ENCODE measurements at places on chromosomes 2 and 18. TPM values are rescaled to one million over a fixed set of nuclear protein-coding genes. Genes with fewer than 3 reads are reported as not detected.

Gene MAPK4
- total RNA-seq = not detected

Gene UGT1A4
- total RNA-seq = not detected

Gene ASXL3
- total RNA-seq = not detected

Gene ARHGEF33
- total RNA-seq = 0.29 TPM

Gene PPP4R3B
- 36.5 TPM for total RNA-seq

Gene HMSD
- under 0.01 TPM for total RNA-seq

Gene WIPF1
- 17.7 TPM for total RNA-seq

Gene TCF7L1
- total RNA-seq = 2.5 TPM

Gene KATNAL2
- total RNA-seq = 5.0 TPM

Gene SH3YL1
- 56.0 TPM for total RNA-seq

- no peak for DNase-seq
These were observed 308.6 kb downstream of the RNF144A start for GRCh38 chr2:7225848-7226247.

DNA sequence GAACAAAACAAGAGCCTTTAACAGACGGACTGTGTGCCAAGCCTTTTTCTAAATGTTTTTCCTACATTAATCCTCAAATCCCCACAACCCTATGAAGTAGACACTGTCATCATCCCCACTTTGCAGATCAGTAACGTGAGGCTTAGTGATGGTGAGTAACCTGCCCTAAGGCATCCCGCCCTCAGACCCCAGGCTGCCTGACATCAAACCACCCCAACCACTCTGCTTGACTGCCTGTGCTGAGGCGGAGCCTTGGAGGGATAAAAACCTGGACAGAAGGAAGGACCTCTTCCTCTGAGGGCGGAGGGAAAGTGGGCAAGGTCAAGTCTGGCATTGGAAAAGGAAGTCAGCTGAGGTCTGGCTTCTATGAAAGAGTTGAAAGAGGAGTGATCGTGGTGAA, 104.6 kb downstream of the SP3 start:
- DNase-seq = no peak

- DNase-seq = no peak
These were observed 56.0 kb downstream of the KLF7 start for GRCh38 chr2:207109768-207110167.

DNA sequence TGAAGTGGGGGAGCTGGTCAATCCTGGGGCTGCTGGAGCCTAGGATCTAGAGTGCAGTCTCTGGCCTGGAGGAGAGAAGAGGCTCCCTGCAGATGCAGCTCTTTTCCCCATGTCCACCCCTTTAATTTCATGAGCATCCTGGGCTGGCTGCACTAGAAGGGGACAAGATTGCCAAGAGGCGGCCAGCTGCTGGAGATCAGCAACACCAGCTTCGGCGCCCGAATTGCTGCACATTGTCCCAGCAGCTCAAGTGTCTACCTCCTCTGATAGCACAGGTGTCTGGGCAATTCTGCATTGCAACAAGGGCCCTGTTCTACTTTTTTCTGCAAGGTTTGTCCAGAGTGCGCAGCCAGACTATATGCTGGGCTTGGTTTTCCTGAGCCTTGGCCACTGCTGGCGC, 125.7 kb downstream of the AGAP1 start:
- no peak for DNase-seq

DNA sequence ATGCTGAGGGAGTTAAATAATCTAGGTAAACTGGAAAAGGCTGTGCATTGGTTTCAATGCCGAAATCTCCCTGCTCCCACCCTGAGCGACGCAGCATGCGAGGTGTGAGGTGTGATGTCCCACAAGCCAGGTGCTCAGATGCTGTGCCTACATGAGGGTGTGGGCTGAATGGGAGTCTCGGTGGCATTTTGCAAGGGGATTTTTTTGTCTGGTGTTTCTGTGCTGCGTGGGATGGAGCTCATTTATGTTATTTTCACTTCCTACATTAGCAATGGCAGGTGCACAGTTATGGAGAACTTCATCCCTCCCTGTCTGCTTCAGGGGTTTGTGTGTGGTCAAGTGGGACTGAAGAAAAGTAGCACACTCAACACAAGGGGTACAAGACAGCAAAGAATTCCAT, 110.2 kb upstream of the CCDC68 start:
- no peak for DNase-seq

DNA sequence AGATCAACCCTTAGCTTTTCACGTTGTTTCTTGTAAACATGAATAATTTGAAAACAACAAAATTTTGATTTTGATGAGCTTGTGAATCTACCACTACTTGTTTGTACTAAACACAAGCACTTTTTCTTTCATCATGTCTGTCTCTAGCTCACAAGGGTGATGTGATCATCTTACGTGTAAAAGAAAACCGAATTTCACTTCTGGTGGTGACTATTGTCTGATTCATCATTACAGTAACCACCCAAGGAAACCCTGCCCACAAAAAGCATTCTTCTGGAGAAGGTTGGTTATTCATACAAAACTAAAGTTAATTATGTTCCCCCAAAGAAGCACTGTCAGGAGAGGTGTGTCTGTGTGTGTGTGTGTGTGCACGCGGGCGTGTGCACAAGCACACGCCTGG, 285.4 kb downstream of the ZNF516 start:
- DNase-seq = no peak

- DNase-seq = no peak
These were observed 694.9 kb upstream of the KLHL29 start for GRCh38 chr2:22690096-22690495.

DNA sequence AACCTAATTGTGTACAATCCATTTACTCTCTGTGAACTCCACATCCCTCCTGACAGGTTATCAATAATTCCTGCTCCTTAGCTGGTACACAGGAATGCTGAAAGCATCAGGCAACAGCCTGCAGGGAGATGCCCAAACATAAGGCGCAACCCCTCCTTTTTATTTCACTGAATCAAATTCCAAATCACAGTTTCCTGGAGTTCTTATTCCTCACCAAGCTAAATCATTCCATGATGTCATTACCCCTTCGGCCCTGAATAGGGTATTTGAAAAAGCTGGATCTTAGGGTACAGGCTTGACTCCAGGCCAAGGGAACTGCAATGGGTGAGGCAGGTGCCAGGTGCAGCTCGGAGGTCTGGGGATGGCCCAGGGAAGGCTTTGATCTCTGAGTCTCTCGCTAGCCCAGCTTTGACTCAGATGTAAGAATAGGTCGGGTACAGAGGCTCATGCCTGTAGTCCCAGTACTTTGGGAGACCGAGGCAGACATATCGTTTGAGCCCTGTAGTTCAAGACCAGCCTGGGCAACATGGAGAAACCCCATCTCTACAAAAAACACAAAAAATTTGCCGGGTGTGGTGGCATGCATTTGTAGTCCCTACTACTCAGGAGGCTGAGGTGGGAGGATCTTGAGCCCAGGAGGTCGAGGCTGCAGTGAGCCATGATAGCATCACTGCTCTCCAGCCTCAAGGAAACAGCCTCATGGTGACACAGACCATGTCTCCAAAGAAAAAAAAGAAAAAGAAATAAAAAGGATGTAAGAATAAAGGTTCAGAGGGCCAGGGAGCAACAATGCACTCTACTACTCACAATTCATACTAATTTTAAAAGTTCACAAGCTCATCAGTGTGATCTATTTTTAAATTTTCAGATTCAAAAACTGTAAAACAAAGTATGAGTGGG, 6.8 kb downstream of the FHL2 start:
- no peak for DNase-seq

DNA sequence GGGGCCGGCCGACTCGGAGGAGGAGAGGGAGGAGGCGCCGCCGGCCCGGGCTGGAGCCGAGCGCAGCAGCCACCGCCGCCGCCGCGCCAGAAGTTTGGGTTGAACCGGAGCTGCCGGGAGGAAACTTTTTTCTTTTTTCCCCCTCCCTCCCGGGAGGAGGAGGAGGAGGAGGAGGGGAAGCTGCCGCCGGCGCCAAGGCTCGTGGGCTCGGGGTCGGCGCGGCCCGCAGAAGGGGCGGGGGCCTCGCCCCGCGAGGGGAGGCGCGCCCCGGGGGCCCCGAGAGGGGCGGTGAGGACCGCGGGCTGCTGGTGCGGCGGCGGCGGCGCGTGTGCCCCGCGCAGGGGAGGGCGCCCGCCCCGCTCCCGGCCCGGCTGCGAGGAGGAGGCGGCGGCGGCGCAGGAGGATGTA, 316 bp downstream of the CRIM1 start:
- no peak for DNase-seq

GRCh38 chr2:37344453-37345361, at the start of gene QPCT:
Gene QPCT (plus strand): TSS chr2:37344630. CDS start chr2:37344732, 102 bp downstream.
- peak; percentile 95 for DNase-seq

DNA sequence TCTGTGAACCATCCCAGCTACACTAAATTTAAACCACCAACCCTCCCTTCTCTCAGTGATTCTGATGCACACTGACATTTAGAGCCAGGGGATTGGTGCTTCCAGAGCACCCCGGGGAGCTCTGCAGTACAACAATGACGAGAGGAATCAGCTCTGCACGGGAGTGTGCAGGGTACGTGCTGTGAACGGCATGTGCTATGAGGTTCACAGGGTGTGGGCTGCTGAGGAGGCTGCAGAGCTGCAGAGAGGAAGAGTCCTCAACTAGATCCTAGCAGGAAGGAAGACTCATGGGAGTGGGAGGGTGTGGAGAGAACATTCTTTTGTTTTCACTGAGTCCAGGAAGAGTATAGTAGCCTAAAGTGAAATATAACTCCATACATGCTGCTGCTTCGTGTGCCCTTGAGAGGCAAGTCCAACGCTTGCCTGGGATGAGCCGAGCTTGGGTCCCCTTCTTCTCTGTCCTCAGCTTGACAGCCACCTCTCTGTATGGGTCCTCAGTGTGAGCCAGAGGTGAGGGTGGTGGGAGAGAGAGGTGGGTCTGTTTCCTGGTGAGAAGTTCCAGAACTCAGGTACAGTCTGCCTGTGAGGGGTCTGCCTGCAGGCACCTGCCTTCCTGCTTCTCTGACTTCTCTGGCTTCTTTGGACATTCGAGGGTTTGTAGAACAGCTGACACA, 118.8 kb downstream of the CTIF start:
- peak; percentile 45 for DNase-seq

DNA sequence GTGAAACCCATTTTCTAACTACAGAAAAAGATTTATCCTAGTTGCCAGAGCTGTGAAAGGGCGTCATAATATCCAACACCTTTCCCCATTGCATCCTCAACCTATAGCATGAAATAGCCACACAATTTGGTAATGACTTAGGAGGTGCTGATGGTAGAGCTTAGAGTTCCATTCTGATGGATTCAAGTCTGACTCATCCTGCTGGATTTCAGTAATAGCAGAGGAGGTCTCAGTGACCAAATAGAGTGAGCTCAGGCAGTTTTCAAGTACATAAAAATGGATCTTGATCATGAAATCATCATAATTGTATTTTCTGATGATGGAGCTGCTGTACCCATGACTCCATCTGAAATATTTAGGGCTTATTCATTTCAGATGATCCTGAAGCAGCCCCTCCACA, 270.7 kb upstream of the KLHL29 start:
- no peak for DNase-seq

DNA sequence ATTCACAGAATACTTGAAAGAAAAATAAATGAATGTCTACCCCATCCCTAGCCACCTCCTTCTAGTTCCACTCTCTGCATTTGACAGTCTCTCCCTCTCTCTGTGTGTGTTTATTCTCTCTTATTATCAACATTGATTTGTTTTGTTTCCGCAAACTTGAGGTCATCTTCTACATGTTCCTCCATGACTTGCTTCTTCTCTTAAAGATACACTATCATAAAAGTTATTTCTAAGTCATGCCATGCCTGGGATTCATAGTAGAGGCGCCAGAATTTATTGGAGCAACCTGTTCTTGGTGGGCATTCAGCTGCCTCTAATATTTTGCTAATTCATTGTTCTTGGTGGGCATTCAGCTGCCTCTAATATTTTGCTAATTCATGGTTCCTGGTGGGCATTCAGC, 58.9 kb upstream of the SMAD7 start:
- DNase-seq = peak; percentile 37

DNA sequence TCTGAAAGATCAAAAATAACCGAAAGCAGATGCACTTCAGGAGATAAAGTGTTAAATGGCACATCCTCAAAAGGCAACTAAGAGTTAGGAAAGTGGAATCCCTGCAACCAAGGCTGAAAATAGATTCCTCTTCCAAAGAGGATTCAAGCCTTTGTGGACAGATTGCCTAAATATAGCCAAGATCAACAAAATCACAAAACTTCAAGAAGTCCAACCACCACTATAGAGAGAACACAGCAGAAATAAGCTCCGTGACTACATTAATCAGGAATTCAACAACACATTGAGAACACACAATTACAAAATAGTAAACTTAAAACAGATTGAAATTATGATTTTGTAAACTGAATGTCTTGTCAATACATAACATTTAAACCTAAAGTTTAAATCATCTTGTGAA, 165.7 kb downstream of the LNPK start:
- no peak for DNase-seq

GRCh38 chr2:236169151-236169721, 1.1 kb upstream of the GBX2 start:
- peak; percentile 85 for DNase-seq

GRCh38 chr18:72261590-72261989, 282.6 kb downstream of the CBLN2 start:
- DNase-seq = no peak

GRCh38 chr2:235514627-235515363, 21.0 kb downstream of the AGAP1 start:
- DNase-seq = peak; percentile 63

- no peak for DNase-seq
These were observed 857.3 kb downstream of the CNTNAP5 start for GRCh38 chr2:124882423-124882822.

GRCh38 chr2:50309503-50309902, 722.4 kb downstream of the NRXN1 start:
- no peak for DNase-seq

- DNase-seq = no peak
These were observed 831 bp upstream of the D2HGDH start for GRCh38 chr2:241733391-241734207.

Data from osteoblast (primary cell).